ENCODE measurements at places on chromosomes 3 and 15.

DNA sequence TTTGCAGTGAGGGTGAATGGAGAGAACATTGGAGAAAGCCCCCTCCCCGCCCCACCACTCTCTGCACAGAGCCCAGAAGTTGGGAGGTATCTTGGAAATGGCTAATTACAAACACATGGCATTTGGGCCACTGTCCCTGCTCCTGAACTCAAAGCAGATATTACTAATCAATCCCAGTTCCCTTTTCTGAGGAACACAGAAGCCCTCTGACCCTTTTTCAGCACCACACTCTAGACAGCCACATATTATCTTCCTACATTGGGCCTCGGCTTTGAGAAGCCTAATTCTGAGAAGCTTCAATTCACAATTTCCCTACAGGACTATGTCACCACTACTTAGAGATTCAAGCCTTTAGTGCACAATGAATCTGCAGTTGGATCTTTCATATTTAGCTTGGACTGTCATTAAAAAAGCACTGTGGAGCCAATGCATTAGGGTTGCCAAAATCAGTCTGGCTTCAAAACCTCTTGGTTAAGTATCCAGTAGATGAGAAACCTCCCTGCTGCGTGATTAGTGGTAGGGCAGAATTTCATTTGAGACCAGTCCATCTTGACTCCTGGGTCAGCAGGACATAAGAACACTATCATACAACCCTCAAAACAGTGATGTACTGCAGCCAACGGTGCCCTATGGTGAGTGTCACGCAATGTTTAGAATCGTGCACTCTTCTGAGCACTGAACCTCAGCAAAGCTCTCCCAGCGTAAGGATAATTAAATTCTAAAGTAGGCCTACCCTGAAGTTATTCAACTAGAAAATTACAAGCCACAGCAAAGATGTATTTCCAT, 26.1 kb downstream of the MGLL start:
- DNase-seq: no peak

- no peak for DNase-seq
Measured at GRCh38 chr3:72821161-72821781, 27.0 kb downstream of the SHQ1 start.

GRCh38 chr3:136882571-136882970, 20.6 kb downstream of the NCK1 start:
- no peak for DNase-seq

GRCh38 chr3:43523454-43524053, 98.3 kb downstream of the ANO10 start:
- no peak for DNase-seq

All from stimulated activated CD8-positive, alpha-beta memory T cell treated with anti-CD3 and anti-CD28 coated beads, Interleukin-2, amount 100 ng/mL, for 1 hour (primary cell).